PC-3 (cell line): ENCODE measurements at places on chromosomes 3 and 15. TPM values are rescaled to one million over a fixed set of nuclear protein-coding genes. Genes with fewer than 3 reads are reported as not detected.
A peak's percentile ranks its signal among the peaks of the same experiment; 100 is the strongest.

DNA sequence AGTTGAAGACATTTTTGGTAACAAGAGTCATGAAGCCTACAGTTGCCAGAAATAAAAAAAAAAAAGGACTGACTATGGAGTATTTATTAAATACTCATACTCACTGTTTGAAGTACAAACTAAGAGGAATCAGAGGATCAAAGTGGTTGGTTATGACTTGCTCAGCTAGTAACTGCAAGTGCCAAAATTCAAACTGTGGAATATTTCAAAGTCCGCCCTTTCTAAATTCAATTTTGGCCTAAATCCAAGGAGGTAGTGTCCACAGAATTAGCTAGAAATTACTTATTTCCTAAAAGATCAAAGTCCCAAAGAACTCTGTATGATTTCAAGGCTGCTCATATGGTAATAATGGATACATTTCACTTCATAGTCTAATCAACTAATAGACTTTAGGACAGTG lies 274.5 kb downstream of the ZBTB20 start:
- H3K4me1 ChIP-seq: no peaks in the 10 kb centered on the region
- no peak overlapping the region for H3K27ac ChIP-seq
- no peaks in the 10 kb centered on the region for H3K27me3 ChIP-seq
- no peak for DNase-seq
- H3K36me3 ChIP-seq: no peaks in the 10 kb centered on the region
- no peak overlapping the region for H3K4me3 ChIP-seq

DNA sequence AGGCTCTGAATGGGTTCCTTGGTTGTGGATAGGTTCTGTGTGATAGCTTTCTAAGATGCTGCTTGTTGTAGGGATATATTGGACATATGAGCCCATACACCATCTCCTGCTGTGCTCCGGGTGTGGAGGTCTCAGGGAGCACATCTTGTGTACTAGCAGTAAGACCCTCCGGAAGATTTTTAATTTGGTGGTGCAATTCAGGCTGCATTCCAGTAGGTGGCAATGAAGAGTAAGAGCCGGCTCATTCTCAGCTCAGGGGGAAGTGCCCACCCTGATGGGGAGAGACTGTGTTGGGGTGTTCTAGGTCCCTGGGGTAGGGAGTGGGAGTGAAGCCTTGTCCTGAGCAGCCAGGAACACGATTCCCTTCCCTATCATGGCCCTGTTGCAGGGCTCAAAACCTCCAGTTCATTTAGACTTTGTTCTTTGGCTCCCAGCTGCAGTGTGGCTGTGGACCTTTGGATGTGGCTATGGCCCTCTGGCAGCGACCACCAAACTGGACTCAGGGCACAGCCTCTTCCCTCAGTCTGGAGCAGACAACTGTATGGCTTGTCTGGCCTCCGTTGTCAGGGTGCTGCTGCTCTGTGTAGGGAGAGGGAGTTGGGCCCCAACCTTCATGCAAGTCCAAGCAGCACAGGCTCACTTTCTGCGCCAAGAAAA lies 104.7 kb downstream of the UNC13C start:
- H3K27ac ChIP-seq: no peak overlapping the region
- no peak overlapping the region for H3K4me3 ChIP-seq
- peak; percentile 14 for DNase-seq
- no peaks in the 10 kb centered on the region for H3K4me1 ChIP-seq
- no peaks in the 10 kb centered on the region for H3K27me3 ChIP-seq

DNA sequence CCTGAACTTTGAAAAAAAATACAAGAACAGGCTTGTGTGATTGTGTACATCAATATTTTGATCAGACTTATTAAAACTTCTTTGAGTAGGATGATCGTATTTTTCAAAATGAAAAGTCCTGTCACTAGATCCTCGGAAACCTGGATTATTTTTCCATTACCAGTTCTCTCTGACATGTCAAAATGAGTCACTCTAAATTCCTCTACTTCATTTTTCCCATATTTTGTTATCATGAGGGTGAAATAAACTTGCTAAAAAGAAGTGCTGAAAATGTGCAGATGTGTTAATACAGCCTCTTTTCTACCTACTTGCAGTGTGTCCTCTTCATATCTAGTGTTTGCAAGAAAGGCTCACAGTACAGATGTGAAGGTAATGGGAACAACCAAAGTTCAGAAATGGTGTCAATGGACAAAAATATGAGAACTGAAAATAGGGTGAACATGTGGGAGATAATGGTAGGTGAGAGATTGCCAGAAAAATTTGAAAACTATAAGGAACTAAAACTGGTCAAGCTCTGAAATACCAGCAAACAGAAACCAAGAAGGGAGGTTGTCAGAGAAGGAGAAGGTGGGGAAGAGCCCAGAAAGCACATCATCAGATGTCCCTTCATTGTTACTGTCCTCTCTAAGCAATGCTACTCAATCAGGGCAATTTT lies 108.2 kb downstream of the EOMES start:
- H3K27me3 ChIP-seq: no peaks in the 10 kb centered on the region
- H3K36me3 ChIP-seq: 0 out of 2 replicates have a peak, but pooled peaks cover 3% of the 10 kb centered on the region
- no peak for DNase-seq
- no peak overlapping the region for H3K27ac ChIP-seq

DNA sequence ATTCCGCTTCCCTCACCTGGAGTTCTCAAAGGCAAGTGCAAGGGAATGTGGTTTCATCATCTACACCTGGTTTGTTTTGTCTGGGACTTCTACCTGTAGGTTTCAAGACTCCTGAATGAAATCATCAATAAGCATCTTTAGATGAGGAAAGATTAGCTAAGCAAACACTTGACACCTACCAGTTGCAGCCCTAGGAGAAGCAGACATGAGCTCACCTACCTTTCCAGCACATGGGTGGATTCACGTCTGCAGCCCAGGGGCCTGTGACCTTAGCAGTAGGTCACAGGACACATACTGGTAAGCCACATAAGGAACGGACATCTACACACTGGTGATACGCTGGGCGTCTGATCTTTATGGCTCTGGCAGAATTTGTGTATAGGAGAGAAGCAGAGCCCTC lies 26.7 kb downstream of the SLCO2A1 start:
- no peak overlapping the region for H3K4me3 ChIP-seq
- no peak for DNase-seq
- H3K36me3 ChIP-seq: no peaks in the 10 kb centered on the region

GRCh38 chr15:65326117-65326526 lies 21.6 kb downstream of the RNU5B-1 start:
- no peaks in the 10 kb centered on the region for H3K36me3 ChIP-seq
- H3K27me3 ChIP-seq: no peaks in the 10 kb centered on the region
- H3K4me3 ChIP-seq: no peak overlapping the region
- no peak for DNase-seq
- no peaks in the 10 kb centered on the region for H3K4me1 ChIP-seq

DNA sequence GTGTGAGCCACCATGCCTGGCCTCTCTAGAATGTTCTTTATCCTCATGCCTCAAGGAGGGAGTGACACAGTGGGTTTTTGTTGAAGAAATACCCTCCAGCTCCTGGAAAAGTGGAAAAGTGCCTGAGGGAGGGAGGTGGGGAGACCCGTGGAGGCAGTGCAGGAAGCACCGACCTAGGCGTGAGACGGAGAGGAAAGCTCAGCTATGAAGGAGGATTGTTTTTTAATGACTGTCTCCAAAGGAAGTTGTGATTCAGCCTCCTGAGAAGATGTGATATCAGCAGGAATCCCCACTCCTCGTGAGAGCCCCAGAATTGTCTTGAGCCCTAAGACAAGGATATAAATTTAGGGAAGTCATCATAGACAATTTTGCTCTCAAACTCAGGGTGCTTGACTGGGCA lies 21.7 kb downstream of the RPLP1 start:
- no peak overlapping the region for H3K4me3 ChIP-seq
- no peak overlapping the region for H3K27ac ChIP-seq
- DNase-seq: no peak
- H3K36me3 ChIP-seq: no peaks in the 10 kb centered on the region
- peaks cover 18% of the 10 kb centered on the region for H3K4me1 ChIP-seq
- no peaks in the 10 kb centered on the region for H3K27me3 ChIP-seq

- H3K27ac ChIP-seq: no peak overlapping the region
- H3K27me3 ChIP-seq: no peaks in the 10 kb centered on the region
- no peaks in the 10 kb centered on the region for H3K36me3 ChIP-seq
- H3K4me3 ChIP-seq: no peak overlapping the region
- H3K4me1 ChIP-seq: no peaks in the 10 kb centered on the region
Measured at GRCh38 chr3:13121553-13122001, 48.3 kb upstream of the IQSEC1 start.

DNA sequence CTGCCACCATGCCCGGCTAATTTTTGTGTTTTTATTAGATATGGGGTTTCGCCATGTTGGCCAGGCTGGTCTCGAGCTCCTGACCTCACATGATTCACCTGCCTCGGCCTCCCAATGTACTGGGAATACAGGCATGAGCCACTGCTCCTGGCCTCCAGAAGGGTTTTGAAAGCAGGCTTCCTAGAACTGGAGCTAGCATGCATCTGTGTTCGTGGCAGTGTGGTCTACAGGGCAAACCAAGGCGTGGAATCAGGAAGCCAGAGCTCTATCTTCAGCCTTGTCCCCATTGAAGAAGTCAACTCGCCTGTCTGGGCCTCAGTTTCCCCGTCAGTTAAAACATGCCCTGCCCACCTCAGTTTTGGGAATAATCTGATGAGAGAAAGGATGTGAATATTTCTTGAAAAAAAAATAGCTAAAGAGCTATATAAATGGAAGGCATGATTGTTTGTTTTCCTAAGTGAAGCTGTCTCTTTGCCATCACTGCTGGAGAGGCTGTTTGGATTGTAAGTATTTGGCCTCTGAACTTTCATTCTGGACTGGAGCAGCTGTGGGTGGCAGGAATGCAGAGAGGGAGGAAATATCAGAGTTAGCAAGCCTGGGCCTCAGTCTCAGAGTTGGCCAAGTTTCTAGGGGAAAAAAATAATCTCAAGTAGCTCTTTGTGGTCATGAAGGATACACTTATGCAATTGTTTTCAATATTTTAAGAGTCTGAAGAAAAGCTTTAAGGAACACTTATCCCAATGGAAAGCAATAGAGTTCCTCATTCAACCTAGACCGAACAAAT lies 36.5 kb upstream of the UACA start:
- no peaks in the 10 kb centered on the region for H3K27me3 ChIP-seq
- H3K36me3 ChIP-seq: no peaks in the 10 kb centered on the region
- no peak overlapping the region for H3K4me3 ChIP-seq
- peak; percentile 68 for DNase-seq

- no peaks in the 10 kb centered on the region for H3K36me3 ChIP-seq
- no peak overlapping the region for H3K4me3 ChIP-seq
- no peaks in the 10 kb centered on the region for H3K27me3 ChIP-seq
- H3K4me1 ChIP-seq: no peaks in the 10 kb centered on the region
- DNase-seq: no peak
Measured at GRCh38 chr3:129560911-129561594, 18.1 kb downstream of the H1-8 start.

DNA sequence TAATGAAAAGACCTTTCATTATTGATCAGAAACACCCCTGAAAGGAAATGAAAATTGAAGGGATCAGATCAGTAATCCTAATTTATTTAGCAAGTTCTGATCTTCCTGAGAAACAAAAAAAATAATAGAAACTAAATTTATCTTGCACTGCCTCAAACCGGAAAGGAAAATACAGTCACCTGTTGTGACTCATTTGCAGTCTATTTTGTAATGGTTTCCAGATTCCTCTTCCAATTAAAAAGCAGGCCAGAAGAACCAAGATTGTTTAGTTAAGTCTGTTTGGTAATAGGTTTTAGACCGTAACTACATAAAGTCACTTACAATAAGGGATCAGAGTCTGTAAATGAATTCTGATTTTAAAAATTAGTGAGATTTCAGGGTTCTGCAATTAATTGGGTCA lies 49.7 kb upstream of the ATOSA start:
- H3K4me3 ChIP-seq: no peak overlapping the region
- no peaks in the 10 kb centered on the region for H3K27me3 ChIP-seq
- peaks cover 21% of the 10 kb centered on the region for H3K4me1 ChIP-seq

NME9 gene
- 0.40 TPM in 1 of 2 replicates, not detected in the other for total RNA-seq

DNA sequence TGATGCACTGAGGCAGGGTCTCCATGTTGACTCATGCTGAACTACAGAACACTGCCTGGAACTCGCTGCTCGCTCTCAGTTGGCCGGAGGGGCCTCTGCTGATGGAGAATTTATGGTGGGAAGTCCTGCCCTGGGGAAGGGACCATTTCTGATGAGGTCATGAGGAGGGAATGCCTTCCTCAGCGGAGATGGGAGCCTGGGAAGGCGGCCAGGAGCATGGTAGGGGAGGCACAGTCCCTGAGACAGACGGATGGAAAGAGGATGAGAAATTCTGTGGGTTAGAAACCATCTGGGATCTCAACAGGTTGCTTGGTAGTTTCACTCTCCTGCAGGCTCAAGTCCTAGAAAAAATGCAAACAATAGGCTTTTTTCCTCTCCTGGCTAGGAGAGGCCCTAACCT lies 56.8 kb upstream of the TPM1 start:
- DNase-seq: no peak
- H3K27ac ChIP-seq: no peak overlapping the region
- no peak overlapping the region for H3K4me3 ChIP-seq
- no peaks in the 10 kb centered on the region for H3K36me3 ChIP-seq
- H3K27me3 ChIP-seq: no peaks in the 10 kb centered on the region
- H3K4me1 ChIP-seq: no peaks in the 10 kb centered on the region

GRCh38 chr15:95429345-95429744 lies 901.2 kb upstream of the NR2F2 start:
- no peak for DNase-seq
- no peak overlapping the region for H3K27ac ChIP-seq
- H3K36me3 ChIP-seq: no peaks in the 10 kb centered on the region
- H3K27me3 ChIP-seq: no peaks in the 10 kb centered on the region
- no peaks in the 10 kb centered on the region for H3K4me1 ChIP-seq
- H3K4me3 ChIP-seq: no peak overlapping the region

DNA sequence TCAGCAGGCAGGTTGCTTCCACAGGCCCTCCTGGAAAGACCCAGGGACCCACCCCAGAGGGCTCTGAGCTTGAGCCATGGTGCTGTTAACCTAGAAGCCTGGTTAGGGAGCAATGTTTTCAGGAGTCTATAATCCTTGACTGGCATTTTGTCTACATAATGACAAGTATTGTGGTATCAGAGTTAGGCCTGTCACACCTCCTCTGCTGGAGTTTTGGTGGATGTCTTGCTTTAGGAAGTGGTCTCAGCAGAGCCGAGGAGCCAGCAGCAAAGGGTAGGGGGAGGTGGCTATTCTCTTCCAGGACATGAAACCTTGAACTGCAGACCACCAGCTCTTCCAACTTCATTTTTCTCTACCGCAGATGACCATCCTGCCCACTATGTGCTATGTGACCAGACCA lies 76.1 kb downstream of the CLSTN2 start:
- no peaks in the 10 kb centered on the region for H3K27me3 ChIP-seq
- no peaks in the 10 kb centered on the region for H3K4me1 ChIP-seq
- DNase-seq: no peak
- no peaks in the 10 kb centered on the region for H3K36me3 ChIP-seq
- no peak overlapping the region for H3K4me3 ChIP-seq

- H3K27ac ChIP-seq: no peak overlapping the region
- peak; percentile 58 for DNase-seq
- H3K27me3 ChIP-seq: no peaks in the 10 kb centered on the region
- H3K4me3 ChIP-seq: no peak overlapping the region
- H3K4me1 ChIP-seq: peaks cover 15% of the 10 kb centered on the region
- no peaks in the 10 kb centered on the region for H3K36me3 ChIP-seq
Measured at GRCh38 chr3:12138044-12138443, 20.7 kb downstream of the TIMP4 start.
